ENCODE measurements at places on chromosomes 3 and 15. TPM values are rescaled to one million over a fixed set of nuclear protein-coding genes. Genes with fewer than 3 reads are reported as not detected.

DNA sequence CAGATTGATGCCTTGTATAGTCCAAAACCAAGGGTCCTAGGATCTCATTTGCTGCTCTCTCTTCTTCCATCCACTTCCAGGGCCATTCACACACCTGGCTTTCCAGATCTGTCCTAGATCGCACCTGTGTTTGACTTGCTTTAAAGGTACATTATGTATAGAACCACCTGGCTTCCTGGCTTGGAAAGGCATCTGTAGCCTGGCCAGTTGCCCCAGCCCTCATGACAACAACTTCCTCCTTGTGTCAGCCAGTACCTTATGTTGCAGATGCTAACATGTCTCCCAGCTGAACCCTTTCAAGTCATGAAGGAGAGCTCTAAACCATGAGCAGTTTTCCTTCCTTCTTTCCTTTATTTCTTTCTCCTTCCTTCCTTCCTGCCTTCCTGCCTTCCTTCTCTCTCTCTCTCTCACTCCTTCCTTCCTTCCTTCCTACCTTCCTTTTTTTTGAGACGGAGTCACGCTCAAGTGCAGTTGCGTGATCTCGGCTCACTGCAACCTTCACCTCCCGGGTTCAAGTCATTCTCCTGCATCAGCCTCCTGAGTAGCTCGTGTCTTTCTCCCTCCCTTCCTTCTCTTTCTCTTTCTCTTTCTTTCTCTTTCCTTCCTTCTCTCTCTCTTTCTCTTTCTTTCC is 2.5 kb upstream of the HTR3C start:
- no peak for DNase-seq

CPLX3 gene
- total RNA-seq, result 0.09 TPM

PLXND1 gene
- total RNA-seq, result 1.7 TPM

AMT gene
- total RNA-seq, result 2.6 TPM

DNA sequence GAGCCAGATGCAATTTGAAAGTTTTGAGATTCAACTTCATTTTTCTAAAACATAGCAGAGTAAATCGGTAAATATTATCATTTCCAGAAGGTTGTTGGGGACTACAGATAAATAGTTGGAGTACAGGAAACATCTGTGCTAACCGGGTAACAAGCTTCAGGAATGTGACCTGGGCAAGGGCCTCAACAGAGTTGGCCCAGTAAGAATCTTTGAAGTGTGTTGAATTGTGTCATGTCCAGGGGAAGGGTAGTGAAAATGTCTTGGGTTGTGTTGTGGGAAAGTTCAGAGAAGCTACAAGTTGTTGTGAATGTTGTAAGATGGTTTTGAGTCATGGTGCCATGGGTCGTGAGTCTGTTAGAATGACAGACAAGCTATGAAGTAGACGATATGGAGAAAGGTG is 35.7 kb downstream of the SQOR start:
- DNase-seq, result no peak

C3orf18 gene
- 32.6 TPM for total RNA-seq
